Stimulated activated CD8-positive, alpha-beta memory T cell treated with anti-CD3 and anti-CD28 coated beads, Interleukin-15, amount 100 ng/mL, for 48 hours (primary cell): ENCODE measurements at places on chromosomes 2 and 18.

GRCh38 chr18:3649135-3649632, 199.2 kb downstream of the TGIF1 start:
- no peak for DNase-seq

- no peak for DNase-seq
Measured at GRCh38 chr2:148967578-148967977, 70.9 kb upstream of the LYPD6B start.

DNA sequence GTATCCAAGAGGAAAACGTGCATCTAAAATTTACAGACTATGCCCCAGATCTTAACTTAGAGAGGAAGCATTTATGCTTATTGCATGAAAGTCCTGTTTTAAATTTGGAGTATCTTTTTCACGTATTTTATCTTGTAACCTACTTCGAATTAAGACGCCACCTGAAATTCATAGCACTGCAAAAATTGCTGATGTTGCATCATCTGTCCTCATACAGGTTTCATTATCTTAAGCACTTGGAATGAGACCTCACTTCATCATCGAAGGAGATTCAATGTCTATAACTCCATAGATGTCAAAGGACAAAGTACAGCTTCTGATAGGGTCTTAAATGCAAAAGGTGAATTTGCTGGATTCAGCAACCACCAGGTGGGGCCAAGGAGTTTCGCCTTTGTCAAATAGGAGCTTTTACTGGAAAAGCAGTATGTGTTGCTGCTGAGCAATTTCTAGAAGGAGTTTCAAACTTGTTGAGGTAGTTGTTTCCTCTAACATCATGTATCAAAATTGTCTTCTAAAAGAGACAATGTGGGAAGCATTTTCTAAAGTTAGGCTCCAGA, 106.4 kb upstream of the CCDC85A start:
- no peak for DNase-seq

- DNase-seq, result peak; percentile 42
Measured at GRCh38 chr18:45775241-45775676, 50.2 kb upstream of the SIGLEC15 start.

GRCh38 chr2:130286983-130287655, 55.6 kb upstream of the IMP4 start:
- no peak for DNase-seq

GRCh38 chr18:69958422-69958821, 10.7 kb upstream of the CD226 start:
- DNase-seq, result no peak

DNA sequence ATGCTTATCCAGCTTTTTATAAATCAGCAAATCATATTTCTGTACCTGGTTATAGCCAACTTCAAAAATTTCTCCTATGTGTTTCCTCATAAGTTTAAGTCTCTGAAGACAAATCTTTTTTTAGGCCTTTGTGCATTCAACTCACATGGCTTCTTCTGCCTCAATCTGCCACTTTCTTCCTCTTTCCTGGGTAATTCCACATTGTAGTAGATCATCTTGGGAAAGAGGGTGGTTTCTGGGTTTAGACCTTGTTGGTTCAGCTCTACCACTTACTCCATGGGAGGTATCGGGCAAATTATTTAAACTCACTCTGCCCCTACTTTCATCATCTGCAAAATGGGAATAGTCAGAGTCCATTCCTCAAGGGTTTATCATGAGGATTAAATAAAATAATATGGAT, 707.0 kb upstream of the ZEB2 start:
- DNase-seq, result no peak

- no peak for DNase-seq
Measured at GRCh38 chr2:193695367-193695766, 1500.6 kb upstream of the TMEFF2 start.

DNA sequence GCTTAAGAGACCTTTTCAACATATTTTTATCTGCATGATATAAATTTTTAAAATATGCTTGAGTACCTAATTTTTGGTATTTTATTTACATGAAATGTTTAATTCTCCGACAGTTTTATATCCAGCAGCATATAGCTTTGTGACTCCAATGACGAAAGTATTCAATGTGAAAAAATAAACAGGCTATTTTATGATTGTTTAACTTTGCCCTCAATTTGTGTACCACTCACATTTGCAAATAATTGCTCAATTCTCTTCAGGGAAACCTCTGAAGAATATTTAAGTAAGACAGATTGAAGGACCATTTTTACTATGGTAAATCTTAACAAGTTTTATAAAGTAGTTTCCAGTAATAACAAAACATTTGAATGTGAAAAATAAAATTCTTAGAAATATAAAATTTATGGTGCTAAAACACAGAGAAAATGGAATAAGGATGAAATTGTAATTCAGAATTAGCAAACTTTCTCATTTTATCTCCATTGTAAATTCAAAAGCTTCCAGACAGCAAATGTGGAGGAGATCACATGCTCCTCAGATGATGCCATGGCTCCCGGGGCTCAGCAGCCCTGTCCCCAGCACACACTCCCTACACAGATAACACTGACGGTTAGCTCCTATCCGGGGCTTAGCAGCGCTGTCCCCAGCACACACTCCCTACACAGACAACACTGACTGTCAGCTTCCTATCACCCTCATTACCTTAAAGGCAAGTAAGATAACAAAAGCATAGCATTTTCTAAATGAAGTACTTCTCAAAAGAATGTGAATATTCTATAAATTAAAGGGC, 39.7 kb downstream of the SH3YL1 start:
- DNase-seq, result no peak

- no peak for DNase-seq
Measured at GRCh38 chr2:85933753-85934594, 45.2 kb upstream of the ST3GAL5 start.

GRCh38 chr2:128726236-128726635, 407.6 kb upstream of the HS6ST1 start:
- DNase-seq, result no peak

DNA sequence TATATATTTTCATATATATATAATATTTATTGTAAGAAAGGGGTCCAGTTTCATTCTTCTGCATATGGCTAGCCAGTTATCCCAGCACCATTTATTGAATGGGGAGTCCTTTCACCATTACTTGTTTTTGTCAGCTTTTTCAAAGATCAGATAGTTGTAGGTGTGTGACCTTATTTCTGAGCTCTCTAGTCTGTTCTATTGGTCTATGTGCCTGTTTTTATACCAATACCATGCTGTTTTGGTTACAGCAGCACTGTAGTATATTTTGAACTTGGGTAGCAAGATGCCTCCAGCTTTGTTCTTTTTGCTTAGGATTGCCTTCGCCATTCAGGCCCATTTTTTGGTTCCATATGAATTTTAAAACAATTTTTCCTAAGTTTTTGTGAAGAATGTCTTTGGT, 320.1 kb downstream of the CDH2 start:
- DNase-seq, result no peak

GRCh38 chr2:16393500-16394071, 272.0 kb downstream of the CYRIA start:
- no peak for DNase-seq

GRCh38 chr2:70510313-70510712, 43.3 kb downstream of the TGFA start:
- DNase-seq, result no peak

DNA sequence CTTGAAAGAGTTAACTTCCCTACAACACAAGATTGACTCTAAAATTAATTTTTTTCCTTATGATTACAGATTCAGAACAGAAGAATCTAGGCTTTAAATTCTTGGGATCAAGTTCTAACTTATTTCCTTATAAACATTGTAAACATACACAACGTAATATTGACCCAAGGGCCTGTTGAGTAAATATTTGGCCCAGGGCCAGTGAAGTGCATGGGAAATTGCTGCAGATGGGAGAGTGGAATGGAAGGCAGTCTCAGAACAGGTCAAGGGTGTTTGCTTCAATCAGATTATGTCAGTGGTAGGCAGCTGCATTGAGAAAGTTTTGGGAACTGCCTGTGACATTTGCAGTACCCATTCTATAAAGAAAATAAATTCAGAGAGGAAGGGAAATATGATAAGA, 137.6 kb downstream of the MYO1B start:
- no peak for DNase-seq

- DNase-seq, result no peak
Measured at GRCh38 chr18:48605408-48605845, 66.6 kb downstream of the CTIF start.

DNA sequence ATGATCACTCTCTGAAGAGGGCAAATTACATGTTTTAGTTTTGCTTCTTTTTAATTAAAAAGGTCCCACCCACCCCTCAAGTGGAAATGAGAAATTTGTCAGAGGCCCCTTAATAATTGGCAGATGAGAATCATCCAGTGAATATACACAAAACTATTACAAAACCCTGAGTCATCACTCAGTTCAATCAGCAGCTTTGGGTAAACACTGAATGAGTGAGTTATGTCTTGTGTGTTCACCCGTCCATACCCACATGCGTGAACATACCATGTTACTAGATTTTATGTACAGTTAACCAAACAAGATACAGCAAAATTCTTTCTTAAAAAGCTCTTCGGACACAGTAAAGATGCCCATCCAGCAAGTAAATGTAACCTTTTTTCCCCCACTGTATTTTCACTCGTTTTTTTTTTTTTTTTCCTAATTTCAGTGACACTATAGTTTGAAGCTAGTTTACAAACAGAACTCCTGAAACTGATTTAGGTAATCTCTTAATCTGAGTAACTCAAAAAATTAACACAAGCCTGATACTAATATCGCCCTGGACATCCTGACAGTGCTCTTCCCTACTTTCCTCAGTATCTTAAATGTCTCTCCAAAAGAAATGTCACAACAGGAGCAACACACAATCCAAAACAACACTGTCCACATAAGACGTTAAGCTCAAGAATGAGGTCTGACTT, 1.4 kb downstream of the PSME4 start:
- DNase-seq, result no peak

DNA sequence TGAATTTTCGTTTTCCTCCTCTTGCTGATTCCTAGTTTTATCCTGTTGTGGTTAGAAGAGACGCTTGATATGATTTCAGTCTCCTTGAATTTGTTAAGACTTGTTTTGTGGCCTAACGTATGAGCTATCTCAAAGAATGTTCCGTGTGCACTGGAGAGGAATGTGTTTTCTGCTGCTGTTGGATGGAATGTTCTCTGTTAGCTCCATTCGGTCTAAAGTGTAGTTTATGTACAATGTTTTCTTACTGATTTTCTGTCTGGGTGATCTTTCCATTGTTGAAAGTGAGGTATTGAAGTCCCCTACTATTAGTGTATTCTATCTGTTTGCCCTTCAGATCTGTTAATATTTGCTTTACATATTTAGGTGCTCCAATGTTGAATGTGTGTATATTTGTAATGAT, 25.9 kb downstream of the COLEC11 start:
- no peak for DNase-seq

DNA sequence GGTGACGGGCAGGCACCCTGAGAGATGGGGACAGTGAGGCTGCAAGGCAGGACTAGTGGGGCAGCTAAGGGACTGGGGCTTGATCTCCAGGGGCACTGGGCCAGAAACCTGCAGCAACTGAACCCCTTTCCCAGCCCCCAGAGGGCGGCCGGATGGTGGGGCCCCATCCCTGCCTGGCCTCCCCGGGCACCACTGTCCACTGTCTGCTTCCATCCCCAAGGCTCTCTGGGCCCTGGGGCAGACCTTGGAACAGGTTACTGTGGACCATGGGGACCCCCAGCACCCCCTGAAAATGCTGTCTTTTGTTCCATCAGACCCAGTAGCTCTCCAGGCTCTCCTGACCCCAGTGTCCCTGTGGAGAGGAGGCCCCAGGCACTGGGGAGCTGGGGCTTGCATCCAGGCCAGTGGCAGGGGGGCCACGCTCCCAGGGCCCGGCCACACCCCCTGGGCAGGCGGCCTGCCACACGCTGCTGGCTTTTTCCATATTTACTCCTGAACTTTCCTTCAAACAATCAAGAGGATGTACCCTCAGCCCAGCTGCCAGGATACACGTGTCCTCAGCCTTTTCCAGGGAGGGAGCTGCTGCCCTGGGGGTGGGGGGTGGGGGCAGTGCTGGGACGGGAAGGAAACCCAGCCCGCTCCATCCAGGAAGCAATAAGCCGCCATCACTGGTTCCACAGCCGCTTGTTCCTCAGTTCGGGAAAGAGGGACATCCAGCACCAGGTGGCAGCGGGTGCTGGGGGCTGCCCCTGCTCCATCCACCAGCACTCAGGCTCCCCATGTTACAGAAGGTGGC, 102.3 kb upstream of the ODC1 start:
- no peak for DNase-seq

DNA sequence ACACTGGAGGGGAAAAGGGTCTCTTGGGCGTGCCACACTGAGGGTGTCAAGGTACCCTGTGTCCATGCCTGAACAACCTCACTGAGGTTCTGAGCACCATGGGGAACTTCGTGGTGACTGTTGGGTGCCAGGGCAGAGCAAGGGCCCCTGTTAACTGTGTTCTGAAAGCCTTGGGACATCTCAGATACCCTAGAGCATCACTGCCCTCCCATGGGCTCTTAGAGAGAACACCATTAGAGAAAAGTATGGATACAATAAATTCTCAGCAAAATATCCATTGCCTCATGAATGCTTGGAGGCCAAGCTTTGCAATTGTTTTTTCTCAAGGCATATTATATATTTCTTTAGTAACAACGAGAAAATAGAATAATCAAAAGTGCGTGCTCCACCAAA, 488.5 kb upstream of the NRP2 start:
- no peak for DNase-seq

GRCh38 chr2:135175177-135175576, 123.1 kb downstream of the RAB3GAP1 start:
- DNase-seq, result no peak

GRCh38 chr2:176493226-176493825, 224.1 kb downstream of the MTX2 start:
- no peak for DNase-seq

DNA sequence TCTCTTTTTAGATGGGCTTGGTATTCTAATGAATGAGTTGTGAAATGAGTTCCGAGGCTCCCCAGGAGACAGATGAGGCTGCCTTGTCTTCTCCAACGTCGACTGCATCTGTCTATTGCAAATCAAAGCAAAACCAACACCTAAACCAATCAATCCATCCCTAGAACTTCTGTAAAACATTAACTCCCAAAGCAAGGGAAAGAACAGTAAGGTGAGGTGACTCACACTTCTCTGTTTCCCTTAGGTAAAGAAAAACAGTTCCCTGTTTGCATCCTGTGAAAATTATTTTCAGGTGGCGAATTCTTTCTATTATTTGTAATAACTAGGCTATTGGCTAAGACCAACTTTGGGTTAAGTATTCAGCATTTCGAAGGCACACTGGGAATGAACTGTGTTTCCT, 249.4 kb downstream of the EPHA4 start:
- no peak for DNase-seq
